ENCODE measurements at places on chromosomes 13 and 19.

DNA sequence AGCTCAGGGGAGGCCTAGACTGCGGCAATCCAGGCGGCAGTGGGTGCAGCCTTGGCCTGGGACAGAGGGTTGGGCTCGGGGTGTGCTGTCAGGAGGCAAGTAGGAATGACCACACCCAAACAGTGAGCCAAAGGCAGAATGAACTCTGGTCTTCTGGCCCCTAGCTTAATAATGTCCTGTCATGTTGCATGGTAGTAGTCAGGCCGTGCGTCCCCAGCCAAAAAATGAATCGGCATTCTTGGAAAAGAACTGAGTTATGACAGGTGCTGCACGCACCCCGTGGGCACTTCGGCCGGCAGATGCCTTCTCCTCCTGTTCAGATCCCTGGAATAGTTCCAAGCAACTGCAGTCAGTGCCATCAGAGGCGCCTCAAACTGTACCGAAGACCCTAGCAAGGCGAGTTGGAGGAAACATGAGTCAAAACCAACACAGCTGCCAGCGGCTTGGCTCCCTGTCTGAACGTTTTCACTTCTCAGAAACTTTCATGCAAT is 55.9 kb downstream of the ATP7B start:
- no peak for DNase-seq

- DNase-seq = no peak
Measured at GRCh38 chr13:109747524-109747923, 38.9 kb downstream of the IRS2 start.

- DNase-seq = no peak
Measured at GRCh38 chr19:3816566-3817218, 30.5 kb upstream of the MATK start.

GRCh38 chr13:106796280-106797047 is 228.5 kb upstream of the ARGLU1 start:
- no peak for DNase-seq

DNA sequence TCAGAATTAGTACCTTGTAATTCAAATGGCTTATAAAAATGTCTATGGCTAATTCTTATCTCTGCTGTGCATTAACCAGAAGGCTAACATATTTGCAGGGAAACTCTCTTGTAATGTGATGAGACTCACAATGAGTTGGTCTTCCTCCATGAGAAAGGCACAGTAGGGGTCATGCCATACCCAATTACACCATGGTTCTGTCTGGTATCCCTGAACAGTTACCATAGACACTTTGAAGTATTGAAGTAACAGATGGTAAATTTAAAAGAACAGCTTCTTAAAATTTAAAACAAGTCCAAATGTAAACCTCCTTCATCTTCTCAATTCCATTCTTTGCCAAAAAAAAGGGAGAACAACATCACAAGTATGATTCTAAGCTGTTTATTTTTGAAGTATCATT is 22.6 kb upstream of the SLAIN1 start:
- DNase-seq = no peak

DNA sequence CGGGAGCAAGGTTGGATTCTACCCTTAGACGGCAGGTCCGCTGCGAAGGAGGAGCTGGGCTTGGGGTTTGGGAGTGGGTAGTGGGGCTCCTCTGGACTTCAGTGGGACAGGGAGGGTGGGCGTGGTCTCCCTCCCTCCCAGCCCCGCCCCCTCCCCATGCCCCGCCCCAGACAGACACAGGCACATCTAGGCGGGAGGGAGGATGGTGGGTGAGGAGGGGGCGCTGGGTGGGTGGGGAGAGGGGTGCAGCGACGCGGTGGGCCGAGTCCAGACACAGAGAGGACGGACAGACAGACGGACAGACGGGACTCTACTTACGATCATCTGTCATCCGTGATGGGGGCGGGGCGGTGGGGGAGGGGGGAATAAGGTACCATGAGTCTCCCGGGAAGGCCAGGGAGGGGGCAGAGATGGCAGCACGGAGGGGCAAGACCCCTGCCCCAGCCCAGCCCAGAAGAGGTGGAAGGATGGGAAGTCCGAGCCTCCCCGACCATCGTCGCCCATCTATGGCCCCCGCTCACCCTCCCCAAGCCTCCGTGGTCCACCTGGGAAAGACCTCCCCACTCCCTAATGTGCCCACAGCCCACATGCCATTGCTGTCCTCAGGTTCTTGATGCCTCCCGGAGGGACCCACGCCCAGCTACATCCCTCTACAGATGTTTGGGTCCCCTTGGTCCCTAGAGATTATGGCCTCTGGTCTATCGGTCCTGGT is 64.8 kb downstream of the UNC13A start:
- DNase-seq = no peak

DNA sequence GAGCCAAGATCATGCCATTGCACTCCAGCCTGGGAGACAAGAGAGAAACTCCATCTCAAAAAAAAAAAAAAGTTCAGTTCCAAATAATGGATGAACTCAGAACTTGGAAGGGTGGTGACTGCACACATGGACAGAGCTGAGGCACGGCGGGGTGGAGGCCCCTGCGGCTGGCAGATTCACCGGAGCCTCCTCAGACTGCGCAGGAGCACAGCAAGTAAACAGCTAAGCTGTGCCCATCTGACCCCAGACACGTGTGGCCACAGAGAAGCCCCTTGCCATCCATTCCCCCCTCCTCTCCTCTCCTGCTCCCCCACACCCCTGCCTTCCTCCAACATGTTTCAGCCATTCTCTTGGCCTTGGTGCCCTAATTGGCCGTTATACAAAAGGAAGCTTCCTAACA is 15.6 kb upstream of the PROZ start:
- DNase-seq = no peak

GRCh38 chr19:48881741-48882657 is 9.8 kb downstream of the PPP1R15A start:
- peak; percentile 29 for DNase-seq

DNA sequence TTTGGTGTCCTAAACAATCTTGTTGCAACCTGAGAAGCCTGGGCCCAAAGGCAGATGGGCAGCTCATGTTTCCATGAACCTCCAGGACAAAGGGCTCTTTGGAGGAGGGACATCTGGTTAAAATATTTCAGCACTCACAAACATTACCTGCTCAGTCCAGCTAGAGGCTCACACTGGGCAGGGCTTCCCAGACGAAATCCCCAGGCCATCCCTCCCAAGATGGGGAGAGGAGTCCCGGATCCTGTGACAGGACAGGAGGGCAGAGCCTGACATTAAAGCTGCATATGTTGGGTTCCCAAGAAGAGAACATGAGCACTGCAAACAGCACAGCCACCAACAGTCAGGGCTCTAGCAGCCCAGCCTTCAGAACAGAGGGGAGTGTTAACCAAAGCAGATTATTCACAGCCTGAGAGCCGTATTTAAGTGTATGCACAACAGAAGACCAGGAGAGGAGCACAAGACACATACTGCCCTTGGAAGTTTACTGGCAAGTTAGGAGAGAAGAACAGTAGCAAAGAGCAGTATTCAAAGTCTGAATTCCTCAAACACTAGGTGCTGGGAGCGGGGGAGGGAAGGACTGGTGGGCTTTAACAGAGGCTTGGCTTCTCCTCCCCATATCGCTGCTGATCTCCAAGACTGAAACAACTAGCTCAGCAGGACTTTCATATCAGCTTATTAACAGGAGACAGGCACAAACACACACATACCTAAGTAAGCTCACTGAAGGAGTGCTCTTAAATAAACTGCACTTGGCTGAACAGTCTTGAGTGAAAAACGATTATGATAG is 12.3 kb downstream of the ATP7B start:
- DNase-seq = no peak

GRCh38 chr13:24664726-24665409 is 15.3 kb upstream of the ATP12A start:
- no peak for DNase-seq

- DNase-seq = no peak
Measured at GRCh38 chr19:57675881-57676280, 5.9 kb upstream of the ZNF551 start.

- DNase-seq = no peak
Measured at GRCh38 chr13:112998521-112999280, 29.7 kb downstream of the MCF2L start.

DNA sequence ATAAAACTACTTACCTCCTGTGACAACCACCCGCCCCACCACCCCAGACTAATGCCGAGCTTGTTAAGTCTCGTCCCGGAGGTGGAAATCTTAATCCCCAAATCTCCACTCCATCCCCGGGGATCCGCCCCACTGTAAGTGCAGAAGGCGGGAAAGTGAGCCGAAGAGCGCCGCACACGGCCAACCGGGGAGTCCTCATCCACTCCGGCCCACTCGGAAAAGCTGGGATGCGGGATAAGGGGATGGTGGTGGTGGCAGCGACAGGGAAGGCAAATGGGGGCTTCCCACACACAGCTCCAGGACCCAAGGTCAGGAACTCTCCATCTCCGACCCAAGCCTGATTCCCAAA is 621 bp downstream of the FBL start:
- no peak for DNase-seq

GRCh38 chr19:23706657-23707056 is 19.6 kb upstream of the ZNF675 start:
- DNase-seq = no peak

- DNase-seq = no peak
Measured at GRCh38 chr19:55283548-55284377, at the start of gene BRSK1. Gene BRSK1, plus strand, starts transcription at chr19:55283997. Its CDS starts 446 bp downstream, at chr19:55284443.

DNA sequence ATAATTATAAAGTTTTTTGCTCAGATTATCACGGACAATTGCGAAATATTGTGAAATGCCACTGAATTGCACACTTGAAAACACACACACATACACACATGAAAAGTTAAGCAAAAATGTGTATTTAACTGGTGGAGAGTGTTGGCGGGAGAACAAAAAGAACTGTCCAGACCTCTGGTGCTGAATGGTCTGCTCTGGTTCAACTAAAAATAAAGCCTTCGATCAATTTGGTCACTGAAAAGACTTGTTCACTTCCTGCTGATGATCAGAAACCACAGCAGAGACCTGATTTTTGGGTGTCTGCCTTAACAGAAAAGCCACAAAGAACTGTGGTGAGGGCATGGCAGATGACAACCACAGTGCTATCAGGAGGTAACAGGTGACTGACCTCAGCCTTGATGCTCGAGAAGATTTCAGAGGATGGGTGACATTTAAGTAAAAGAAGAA is 4.0 kb upstream of the IGFL1 start:
- DNase-seq = peak; percentile 4

GRCh38 chr13:23969647-23970046 is 72.3 kb upstream of the C1QTNF9B start:
- DNase-seq = no peak

GRCh38 chr13:99970651-99971575 is 654 bp downstream of the ZIC5 start:
- DNase-seq = no peak

- no peak for DNase-seq
Measured at GRCh38 chr19:55633861-55634260, 6.9 kb upstream of the ZNF580 start.

GRCh38 chr13:23512762-23513395 is 57.3 kb upstream of the TNFRSF19 start:
- DNase-seq = no peak

- no peak for DNase-seq
Measured at GRCh38 chr19:31627620-31628365, 278.6 kb upstream of the TSHZ3 start.

DNA sequence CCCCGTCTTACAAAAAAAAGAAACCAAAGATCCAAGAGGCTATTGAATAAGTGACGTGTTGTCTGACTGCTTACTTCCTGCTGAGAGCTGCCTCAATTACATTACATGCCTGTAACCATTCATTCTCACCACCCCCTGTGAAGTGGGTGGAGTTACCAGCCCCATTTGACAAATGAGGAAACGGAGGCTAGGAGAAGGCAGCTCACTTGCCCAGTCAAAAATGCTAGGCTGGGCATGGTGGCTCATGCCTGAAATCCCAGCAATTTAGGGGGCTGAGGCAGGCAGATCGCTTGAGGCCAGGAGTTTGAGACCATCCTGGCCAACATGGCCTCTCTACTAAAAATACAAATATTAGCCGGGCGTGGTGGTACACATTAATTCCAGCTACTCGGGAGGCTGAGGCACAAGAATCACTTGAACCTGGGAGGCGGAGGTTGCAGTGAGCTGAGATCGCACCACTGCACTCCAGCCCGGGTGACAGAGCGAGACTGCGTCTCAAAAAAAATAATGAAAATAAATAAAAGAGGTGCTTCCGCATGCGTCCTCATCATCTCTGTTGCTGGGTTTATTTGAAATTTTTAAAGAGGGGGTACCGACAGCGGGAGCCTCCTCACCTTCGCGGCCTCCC is 499 bp downstream of the LSM7 start:
- peak; percentile 66 for DNase-seq

DNA sequence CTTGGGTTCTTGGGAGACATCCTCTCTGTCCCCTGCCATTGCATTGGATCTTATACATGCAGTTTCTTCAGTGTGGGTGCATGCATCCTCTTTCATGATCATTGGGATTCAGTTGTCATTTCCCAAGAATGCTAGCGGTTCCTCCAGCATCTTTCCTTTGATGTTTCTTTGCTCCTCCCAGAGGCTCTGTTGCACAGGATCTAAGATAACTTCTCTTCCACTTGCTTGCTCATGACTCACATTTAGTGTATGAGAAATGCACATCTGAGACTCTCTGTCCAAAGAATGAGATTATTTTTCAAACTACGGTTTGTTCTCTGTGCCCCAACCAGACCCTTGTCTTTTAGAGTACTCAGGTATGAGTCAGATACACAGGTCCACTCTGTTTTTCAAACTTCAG is 197.1 kb downstream of the NDFIP2 start:
- no peak for DNase-seq

DNA sequence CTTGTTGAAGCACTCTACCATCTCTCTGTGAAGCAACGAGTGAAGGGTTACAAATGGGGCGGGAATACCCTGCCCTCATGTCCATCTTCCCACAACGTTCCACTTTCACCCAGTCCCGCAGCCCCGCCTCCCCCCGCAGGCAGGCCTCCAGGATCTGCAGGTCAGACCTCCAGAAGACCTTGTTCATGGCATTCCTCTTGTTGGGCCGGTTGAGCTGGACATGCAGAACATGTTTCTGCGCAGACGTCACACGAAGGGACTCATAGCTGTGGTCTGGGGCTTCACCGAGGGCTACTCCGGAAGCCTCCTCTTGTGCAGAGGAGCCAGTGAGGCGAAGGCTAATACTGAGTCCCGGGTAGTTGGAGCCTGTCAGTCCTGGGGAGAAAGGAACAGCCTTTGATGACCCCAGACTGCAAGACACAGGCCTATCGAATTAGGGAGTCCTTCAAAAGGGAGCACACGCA is 420 bp downstream of the ECH1 start:
- no peak for DNase-seq
